Endothelial cell of umbilical vein (primary cell): ENCODE measurements at places on chromosomes 7 and 10. TPM values are rescaled to one million over a fixed set of nuclear protein-coding genes. Genes with fewer than 3 reads are reported as not detected.

GRCh38 chr7:130394421-130395195, 14.3 kb downstream of the CPA1 start:
- no peak overlapping the region for H3K27ac ChIP-seq
- no peaks in the 10 kb centered on the region for H3K4me1 ChIP-seq
- H3K4me3 ChIP-seq = no peak overlapping the region

- DNase-seq = no peak
- no peak overlapping the region for H3K27ac ChIP-seq
- H3K4me1 ChIP-seq = no peaks in the 10 kb centered on the region
- no peaks in the 10 kb centered on the region for H3K27me3 ChIP-seq
- no peak overlapping the region for H3K4me3 ChIP-seq
- H3K36me3 ChIP-seq = no peaks in the 10 kb centered on the region
Observed at GRCh38 chr7:129017933-129018538, 36.9 kb downstream of the TNPO3 start.

DNA sequence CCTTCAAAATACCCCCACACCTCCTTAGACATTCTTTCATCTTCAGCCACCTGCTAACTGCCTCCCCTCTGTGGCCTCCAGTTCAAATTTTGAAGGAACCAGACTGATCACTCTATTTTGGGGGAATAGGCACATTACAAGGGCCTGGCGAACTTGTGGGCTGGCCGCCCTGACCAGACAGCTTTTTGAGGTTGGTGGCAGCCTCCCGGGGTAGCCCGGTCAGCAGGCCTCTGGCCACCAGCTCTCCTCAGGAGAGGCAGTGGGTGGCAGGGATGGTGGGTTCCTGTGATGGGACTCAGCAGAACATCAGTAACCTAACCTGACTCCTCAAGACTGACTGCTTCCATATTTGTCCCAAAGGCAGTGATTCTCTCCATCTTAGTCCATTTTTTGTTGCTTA, 17.4 kb upstream of the EEPD1 start:
- no peak overlapping the region for H3K4me3 ChIP-seq
- H3K4me1 ChIP-seq = no peaks in the 10 kb centered on the region
- no peaks in the 10 kb centered on the region for H3K27me3 ChIP-seq
- DNase-seq = no peak

DNA sequence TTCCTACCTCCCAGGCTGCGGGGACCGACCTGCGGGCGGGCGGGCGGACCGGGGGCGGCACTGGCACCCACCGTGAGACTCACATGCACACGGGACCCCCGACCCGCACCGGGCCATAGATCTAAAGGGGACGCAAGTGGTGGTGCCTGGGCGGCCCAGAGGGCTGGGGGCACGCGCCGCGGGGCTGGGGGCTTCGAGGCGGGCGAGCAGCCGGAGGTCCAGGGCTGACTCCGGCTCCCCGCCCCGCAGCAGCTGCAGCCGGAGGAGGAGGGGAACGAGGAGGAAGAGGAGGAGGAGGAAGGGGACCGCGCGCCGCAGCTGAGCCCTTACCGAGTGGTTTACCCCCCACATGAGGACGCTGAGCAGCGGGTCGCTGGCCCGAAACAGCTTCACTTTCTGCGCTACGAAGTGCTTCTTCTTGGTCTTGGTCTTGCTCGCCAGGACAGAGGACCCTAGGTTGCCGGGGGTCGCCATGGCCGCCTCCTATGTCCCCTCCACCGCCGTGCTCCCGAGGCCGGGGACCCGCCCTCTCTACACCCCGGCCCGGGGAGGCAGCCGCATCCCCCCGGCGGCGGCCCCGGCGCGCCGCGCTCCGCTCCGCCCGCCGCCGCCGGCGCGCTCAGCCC, 412 bp downstream of the PIP4K2A start:
- no peaks in the 10 kb centered on the region for H3K27me3 ChIP-seq
- peak; percentile 29 for DNase-seq
- H3K4me3 ChIP-seq = peak overlapping the region; percentile 89
- H3K27ac ChIP-seq = peak overlapping the region; percentile 55
- peaks cover 17% of the 10 kb centered on the region for H3K4me1 ChIP-seq

DNA sequence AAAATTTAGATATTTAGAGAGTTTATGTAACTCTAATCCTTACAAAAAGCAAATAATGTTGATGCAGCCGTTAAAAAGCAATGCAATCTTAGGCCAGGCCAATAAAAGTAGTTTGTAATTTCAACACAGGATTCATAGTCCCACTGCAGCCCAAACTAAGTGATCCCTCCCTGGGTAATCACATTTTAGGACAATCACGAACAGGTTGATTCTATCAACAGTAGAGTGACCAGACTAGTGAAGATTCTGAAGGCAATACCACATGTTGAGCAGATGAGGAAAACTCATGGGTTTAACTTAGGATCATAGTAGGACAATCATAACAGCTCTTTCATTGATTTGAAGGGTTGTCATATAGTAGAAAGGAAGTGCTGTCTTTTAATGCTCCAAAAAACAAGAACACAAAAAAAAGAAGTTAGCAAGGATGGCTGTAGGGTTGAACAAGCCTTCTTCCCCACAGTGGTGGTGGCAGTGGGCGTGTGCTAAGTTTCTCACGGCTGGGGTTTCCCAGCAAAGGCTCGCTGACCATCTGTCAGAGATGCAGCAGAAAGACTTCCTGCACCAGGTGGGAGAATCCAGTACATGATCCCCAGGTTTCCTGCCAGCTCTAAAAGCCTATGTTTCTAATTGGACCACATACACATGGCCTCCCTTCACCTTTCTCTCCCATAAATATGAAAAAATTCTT, 212.2 kb downstream of the CHRM2 start:
- H3K27ac ChIP-seq = no peak overlapping the region
- no peak overlapping the region for H3K4me3 ChIP-seq
- no peaks in the 10 kb centered on the region for H3K36me3 ChIP-seq
- no peaks in the 10 kb centered on the region for H3K27me3 ChIP-seq
- DNase-seq = no peak

- no peak for DNase-seq
- peaks cover 3% of the 10 kb centered on the region for H3K27me3 ChIP-seq
- no peak overlapping the region for H3K27ac ChIP-seq
- no peaks in the 10 kb centered on the region for H3K4me1 ChIP-seq
Observed at GRCh38 chr10:29297678-29298077, 8.8 kb downstream of the LYZL1 start.

GRCh38 chr10:5509236-5509635, 9.9 kb upstream of the CALML5 start:
- H3K27me3 ChIP-seq = no peaks in the 10 kb centered on the region
- H3K4me3 ChIP-seq = no peak overlapping the region
- no peak overlapping the region for H3K27ac ChIP-seq
- no peaks in the 10 kb centered on the region for H3K4me1 ChIP-seq

DNA sequence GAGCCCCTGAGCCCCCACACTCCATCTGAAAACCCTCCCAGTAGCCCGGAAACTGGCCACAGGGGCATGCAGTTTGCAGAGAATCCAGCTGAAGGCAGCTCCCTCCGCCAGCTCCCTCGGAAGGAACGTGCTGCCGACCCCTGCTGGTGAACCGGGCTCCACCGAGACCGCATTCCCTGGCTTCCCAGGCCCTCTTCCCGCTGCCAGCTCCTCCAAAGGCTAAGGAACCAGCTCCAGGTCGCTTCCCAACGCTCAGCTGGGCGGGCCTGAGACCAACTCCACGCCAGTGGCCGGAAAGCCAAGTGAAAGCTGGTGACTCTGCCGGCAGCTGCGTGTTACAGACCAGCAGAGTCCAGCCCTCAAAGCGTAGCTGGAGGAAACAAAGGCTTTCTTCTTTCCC, 35.8 kb downstream of the GPER1 start:
- H3K4me1 ChIP-seq = peaks cover 12% of the 10 kb centered on the region
- H3K27me3 ChIP-seq = no peaks in the 10 kb centered on the region

GRCh38 chr7:126755381-126755780, 497.4 kb downstream of the GRM8 start:
- no peak overlapping the region for H3K4me3 ChIP-seq
- H3K27me3 ChIP-seq = no peaks in the 10 kb centered on the region
- H3K36me3 ChIP-seq = no peaks in the 10 kb centered on the region
- no peak overlapping the region for H3K27ac ChIP-seq
- DNase-seq = no peak

GRCh38 chr10:51079331-51079730, 5.0 kb downstream of the PRKG1 start:
- no peaks in the 10 kb centered on the region for H3K36me3 ChIP-seq
- DNase-seq = no peak
- H3K4me1 ChIP-seq = no peaks in the 10 kb centered on the region

- no peaks in the 10 kb centered on the region for H3K27me3 ChIP-seq
- H3K27ac ChIP-seq = no peak overlapping the region
- H3K4me1 ChIP-seq = no peaks in the 10 kb centered on the region
- H3K36me3 ChIP-seq = no peaks in the 10 kb centered on the region
- no peak for DNase-seq
Observed at GRCh38 chr10:11227103-11227502, 209.4 kb downstream of the CELF2 start.

- no peak overlapping the region for H3K27ac ChIP-seq
- H3K36me3 ChIP-seq = no peaks in the 10 kb centered on the region
- no peaks in the 10 kb centered on the region for H3K4me1 ChIP-seq
- no peak overlapping the region for H3K4me3 ChIP-seq
- peaks cover 2% of the 10 kb centered on the region for H3K27me3 ChIP-seq
- DNase-seq = no peak
Observed at GRCh38 chr7:130299866-130300265, 6.9 kb downstream of the CPA4 start.

DNA sequence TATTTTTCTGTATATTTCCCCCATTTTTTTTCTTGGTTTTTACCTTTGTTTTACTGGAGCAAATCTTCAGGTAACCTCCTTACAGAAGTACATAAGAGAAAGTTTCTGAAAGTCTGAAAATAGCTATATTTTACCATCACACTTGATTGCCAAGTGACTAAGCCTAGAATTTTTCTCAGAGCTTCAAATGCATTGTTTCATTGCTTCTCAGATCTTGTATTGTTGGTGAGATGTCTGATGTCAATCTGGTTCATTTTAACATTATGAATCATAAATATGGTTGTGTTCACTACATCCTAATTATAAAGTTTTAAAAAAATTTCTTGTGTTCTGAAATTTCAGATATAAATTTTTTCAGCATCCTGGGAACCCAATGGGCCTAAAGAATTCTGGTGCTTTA, 228.2 kb downstream of the AHR start:
- no peaks in the 10 kb centered on the region for H3K36me3 ChIP-seq
- no peak overlapping the region for H3K4me3 ChIP-seq
- H3K4me1 ChIP-seq = peaks cover 12% of the 10 kb centered on the region
- no peaks in the 10 kb centered on the region for H3K27me3 ChIP-seq
- DNase-seq = no peak

GRCh38 chr10:31595992-31596391, 277.0 kb downstream of the ZEB1 start:
- H3K4me3 ChIP-seq = no peak overlapping the region
- H3K27ac ChIP-seq = no peak overlapping the region
- H3K36me3 ChIP-seq = no peaks in the 10 kb centered on the region
- peaks cover 8% of the 10 kb centered on the region for H3K27me3 ChIP-seq
- no peak for DNase-seq

DNA sequence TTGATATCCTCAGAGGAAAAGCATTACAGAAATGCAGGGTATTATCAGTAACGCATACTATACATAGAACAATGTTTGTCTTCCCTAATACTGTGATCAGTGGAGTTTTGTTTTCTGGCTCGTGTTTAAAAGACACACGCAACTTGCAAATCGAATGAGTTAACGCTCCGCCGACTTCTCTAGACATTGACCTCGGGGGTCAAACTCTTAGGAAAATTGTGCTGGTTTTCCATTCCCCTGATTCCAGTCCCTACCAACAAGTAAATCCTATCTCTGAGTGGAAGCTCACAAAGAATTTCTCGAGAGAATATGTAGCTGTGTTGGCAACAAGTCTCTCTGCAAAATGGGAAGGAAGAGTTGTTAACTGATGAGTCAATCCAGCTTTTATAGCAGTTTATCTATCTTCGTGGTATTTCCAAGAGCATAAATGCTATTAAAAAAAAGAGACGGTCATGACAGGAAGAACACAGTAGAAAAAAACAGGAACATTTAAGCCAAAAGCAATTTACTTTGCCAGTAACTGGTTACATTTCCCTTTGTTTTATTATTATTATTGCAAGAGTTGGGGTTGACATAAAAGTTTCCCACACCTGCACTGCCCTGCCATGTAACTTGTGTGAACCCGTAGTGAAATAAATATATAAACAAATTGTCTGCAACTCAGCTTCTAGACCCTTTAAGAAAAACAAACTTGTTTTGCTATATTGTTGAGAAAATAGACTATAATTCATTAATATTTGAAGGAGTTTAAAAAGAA, 144.4 kb downstream of the ARID5B start:
- peak overlapping the region; percentile 34 for H3K27ac ChIP-seq
- DNase-seq = peak; percentile 87
- no peaks in the 10 kb centered on the region for H3K36me3 ChIP-seq
- H3K27me3 ChIP-seq = no peaks in the 10 kb centered on the region
- peaks cover 50% of the 10 kb centered on the region for H3K4me1 ChIP-seq

- DNase-seq = peak; percentile 53
- no peak overlapping the region for H3K27ac ChIP-seq
Observed at GRCh38 chr7:82017334-82017943, 247.6 kb upstream of the HGF start.

DNA sequence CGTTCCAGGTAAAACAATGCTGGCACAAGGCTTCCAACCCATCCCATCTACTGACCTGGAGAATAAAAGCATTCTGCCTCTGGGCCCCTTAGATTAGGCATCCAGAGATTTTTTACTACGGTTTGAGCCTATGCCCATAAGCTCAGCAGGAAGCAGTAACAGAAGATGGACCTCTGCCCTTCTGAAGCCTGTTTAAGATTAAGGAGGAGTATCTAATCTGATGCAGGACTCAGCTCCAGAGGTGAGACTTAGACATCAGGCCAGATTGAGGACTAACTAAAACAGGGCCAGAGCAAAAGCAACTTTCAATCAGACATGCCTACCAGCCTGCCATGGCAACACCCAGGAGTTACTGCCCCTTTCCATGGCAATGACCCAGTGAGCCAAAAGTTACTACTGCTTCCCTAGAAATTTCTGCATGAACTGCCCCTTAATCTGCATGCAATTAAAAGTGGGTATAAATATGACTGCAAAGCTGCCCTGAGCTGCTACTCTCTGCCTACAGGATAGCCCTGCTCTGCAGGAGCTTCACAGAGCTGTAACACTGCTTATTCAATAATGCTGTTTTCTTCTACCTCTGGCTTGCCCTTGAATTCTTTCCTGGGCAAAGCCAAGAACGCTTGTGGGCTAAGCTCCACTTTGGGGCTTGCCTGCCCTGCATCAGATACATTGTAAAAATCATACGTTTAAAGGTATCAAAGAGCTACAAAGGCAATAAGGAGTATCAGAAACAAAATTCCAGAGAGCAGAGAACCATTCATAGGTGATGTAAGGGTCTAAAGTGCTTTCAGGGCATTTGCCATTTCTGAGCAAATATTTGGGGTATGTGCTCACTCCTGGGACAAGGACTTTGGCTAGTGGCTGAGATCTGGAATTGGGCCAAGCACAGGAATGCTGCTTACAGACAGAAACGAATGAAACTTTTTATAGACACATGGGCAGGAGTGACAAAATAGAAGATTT, 25.0 kb upstream of the CNNM1 start:
- DNase-seq = no peak
- H3K36me3 ChIP-seq = no peaks in the 10 kb centered on the region
- H3K4me1 ChIP-seq = no peaks in the 10 kb centered on the region
- no peaks in the 10 kb centered on the region for H3K27me3 ChIP-seq

GRCh38 chr7:79615466-79615865, 162.0 kb upstream of the MAGI2 start:
- H3K4me1 ChIP-seq = peaks cover 9% of the 10 kb centered on the region
- H3K4me3 ChIP-seq = no peak overlapping the region
- no peaks in the 10 kb centered on the region for H3K36me3 ChIP-seq
- no peaks in the 10 kb centered on the region for H3K27me3 ChIP-seq
- H3K27ac ChIP-seq = no peak overlapping the region
- no peak for DNase-seq

WNT2 gene
- total RNA-seq = not detected in 2 replicates

ELN gene
- 0.18 and 1.7 TPM in 2 replicates for total RNA-seq

ATP6V0A4 gene
- total RNA-seq = 0.24 TPM in 1 of 2 replicates, not detected in the other

FAM25C gene
- total RNA-seq = not detected in 2 replicates
